ENCODE measurements at places on chromosomes 1 and 21.

DNA sequence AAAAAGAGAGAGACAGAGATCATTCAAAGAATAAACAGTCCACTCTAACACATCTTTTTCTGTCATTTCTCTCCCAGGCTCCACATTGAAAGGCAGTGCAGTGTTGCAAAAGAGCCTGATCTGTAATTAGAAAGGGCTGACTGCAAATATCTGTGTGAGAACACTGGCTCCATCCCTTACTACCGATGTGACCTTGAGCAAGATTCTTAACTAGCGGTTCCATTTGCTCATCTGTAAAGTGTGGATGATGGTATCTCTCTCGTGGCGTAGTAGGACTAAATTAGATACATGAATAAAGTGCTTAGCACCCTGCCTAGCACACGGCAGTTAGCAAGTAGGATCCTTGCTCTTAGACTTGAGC is 26.9 kb upstream of the SLC44A3 start:
- DNase-seq: no peak

GRCh38 chr1:239392271-239392670 is 5.9 kb downstream of the CHRM3 start:
- DNase-seq: no peak

- no peak for DNase-seq
These were observed 78.9 kb downstream of the RHOU start for GRCh38 chr1:228814176-228814575.

DNA sequence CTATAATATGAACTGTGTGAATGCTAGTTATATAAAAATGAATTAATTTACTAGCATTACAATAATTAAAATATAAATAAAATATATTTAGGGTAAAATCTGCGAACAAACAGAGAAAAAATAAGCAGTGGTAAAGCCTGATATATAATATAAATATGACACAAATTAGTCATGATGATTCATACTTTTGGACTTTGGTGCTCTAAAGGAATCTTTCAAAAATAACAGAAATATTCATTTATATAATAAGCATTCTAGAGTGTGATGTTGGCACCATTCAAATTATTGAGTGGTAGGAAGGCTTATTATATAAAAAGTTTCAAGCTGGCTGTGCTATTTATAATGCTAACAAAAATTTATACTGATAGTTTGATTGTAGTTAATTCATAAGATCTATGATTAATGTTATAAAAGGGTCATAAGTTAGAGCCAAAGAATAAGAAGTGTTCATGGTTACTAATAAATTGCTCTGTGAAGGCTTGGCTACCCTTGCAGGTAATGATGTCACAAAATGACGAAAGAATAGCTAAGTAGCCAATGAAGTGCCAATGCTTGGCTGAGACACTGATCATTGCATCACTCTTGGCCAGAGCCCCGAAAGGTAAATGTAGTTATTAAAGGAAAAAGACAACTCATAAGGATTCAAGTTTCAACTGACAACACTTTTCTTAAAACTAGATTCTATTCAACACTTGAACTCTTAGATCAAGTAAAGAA is 108.7 kb downstream of the USH2A start:
- no peak for DNase-seq

DNA sequence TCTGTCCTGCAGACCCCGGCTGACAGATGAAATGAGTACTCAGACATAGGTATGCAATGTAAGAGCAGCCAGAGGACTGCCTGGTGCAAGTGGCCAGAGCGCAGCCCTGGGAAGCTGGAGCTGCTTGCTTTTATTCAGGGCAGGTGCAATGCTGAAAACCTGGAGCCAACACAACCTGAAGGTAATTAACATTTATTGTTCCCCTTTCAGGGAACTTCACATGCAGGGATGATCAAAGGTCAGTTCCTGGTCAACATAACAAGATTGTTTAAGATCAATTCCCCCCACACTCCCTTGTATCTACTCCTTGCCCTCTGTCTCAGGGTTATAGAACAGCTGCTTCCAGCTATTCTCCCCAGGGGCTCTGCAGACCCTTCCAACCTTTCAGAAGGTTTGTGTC is 48.7 kb upstream of the PRELP start:
- no peak for DNase-seq

GRCh38 chr1:205009670-205010069 is 33.3 kb upstream of the CNTN2 start:
- DNase-seq: no peak

- DNase-seq: no peak
These were observed 87.2 kb downstream of the VAV3 start for GRCh38 chr1:107877745-107878144.
